Stimulated activated CD8-positive, alpha-beta memory T cell treated with anti-CD3 and anti-CD28 coated beads, Interleukin-15, amount 100 ng/mL, for 24 hours (primary cell): ENCODE measurements at places on chromosomes 7 and 10.

- DNase-seq: no peak
These were observed 29.7 kb downstream of the UNC5B start for GRCh38 chr10:71241830-71242621.

GRCh38 chr10:20990604-20991003 lies 93.5 kb upstream of the NEBL start:
- DNase-seq: no peak

DNA sequence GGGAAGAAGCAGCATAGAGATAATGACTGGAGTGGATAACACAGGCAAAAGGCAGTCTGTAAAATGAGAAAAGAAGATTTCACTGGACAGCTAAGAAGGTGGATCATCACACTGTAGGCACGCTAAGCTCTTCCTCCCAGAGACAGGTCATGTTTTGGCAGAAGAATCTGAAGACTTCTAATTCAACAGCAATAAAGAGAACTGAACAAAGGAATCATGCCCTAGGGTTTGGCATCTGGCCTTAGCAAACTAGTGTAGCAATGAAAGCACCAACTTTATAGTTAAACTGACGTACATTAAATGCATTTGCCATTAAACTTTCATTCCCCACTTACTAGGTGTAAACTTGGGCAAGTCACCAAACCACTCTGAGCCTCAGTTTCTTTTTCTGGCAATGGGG lies 84.4 kb upstream of the SEM1 start:
- DNase-seq: no peak

- DNase-seq: no peak
These were observed 647.0 kb downstream of the KCNMA1 start for GRCh38 chr10:76990561-76990960.

DNA sequence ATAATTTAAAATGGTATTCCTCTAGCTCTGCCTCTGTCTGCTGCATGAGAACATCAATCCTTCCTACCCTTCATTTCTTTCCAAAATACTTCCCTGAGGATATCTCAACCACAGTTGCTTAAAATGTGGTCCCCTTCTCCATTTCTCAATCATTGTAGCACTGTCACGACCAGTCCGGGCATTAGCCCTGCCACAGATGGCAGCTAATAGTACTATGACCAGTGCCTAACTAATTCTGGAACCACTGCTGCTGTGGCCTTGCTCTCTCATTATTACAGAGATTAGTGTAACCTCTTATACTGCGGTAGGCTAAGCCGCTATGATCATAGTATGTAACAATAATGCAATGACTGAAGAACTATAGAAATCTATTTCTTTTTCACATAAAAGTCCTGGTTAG lies 66.0 kb downstream of the REEP3 start:
- no peak for DNase-seq

DNA sequence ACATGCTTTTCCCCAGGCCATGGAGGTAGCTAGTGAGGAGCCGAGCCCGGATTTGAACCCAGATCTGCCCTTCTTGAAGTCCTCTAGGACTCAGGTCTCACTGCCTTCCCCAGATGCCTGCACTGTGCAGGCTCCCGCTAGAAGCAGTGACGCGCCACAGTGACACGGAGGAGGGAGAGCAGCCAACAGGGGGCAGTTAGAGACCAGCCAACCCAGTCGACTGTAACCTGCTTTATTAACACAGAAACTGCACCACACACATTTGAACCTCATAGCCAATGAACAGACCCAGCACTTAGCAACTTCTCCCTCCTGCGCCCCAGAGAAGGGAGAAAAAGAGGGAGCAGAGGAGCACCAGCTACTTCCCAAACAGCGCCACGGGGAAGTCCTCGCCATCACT lies 27.4 kb downstream of the PILRA start:
- DNase-seq: no peak

DNA sequence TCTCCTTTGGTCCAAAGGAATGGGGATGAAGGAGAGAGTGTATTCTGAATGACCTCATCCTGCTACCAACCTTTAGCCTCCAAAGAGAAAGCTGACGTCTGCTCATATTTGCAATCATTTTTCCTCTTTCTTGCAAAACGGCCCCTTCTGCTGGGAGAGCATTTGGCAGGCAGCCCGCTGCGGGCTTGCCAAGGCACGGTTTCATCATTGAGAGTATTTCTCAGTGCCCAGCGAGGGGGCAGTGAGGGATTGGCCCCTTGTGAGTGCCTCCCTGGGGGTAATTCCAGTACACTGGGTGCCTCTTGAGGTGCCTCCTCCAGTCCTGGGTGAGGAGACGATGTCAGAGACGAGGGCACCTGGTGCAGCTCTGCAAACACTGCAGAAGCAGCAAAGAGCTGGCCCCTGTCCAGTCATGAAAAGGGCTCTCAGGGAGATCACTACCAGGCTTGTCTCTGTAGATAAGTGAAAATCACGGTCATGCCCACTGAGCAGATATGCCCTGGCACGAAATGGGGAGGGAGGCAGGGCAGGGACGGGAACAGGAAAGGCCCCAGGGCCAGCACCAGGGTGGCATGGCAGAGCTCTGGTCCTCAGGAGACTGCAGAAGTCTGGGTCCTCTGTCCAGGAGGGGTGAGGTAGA lies 48.7 kb upstream of the SHH start:
- DNase-seq: no peak

GRCh38 chr7:34086981-34087380 lies 181.6 kb downstream of the BMPER start:
- no peak for DNase-seq

DNA sequence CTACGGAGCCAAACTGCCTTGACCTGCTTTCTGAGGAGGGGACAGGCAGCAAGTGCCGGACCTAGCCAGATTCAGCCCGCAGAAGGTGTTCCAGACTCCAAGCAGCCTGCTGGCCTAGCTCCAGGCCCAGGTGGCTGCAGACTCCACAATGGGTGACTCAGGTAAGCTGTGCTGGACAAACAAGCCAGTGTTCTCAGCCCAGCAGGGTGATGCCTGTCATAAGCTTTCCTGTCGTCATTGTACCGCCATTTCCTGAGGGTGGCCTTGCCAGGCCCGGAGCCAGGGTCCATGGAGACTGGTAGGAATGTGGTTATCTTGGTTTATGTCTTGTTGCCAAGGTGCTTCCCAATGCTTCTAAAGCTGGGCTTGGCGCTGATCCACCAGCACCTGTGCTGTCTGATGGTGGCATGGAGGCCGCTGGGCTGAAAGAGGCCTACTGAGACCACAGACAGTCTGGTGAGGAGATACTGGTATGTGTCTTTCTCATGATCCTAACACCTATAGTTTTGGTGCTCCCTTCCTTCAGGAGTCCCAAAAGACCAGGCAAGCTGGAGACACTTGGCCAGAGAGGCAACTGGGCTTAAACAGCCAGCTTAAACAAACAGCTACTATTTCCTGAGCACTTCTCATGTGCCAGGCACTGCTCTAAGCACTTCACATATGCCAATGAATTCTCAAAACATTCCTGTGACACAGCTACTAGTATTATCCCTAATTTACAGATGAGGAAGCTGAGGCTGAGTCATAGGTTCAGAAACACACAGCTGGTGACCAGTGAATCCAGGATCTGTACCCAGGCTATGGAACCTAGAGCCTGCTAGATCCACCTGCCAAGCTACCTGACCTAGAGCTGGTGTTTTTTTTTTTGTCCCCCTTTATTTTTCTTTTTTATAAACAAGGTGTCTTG lies 42.0 kb downstream of the ZC3HC1 start:
- no peak for DNase-seq

DNA sequence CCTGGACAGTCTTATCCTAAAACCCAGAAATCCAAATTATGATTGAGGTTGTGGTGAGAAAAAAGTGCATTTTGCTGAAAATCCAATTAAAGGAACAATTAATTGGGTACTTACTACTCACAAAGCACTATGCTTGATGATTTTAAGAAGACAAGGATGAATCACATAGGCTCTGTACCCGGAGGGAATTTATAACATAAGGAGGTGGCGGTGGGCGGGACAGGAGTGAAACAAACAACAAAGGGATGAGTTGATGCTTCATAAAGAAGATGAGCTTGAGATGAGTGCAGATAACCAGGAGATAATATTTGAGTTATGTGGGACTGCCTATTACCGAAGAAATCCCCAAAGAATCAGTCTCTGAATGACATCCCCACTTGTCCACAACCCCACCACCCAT lies 171.1 kb upstream of the FZD8 start:
- no peak for DNase-seq

GRCh38 chr10:1041514-1041913 lies 7.4 kb downstream of the IDI1 start:
- DNase-seq: no peak

DNA sequence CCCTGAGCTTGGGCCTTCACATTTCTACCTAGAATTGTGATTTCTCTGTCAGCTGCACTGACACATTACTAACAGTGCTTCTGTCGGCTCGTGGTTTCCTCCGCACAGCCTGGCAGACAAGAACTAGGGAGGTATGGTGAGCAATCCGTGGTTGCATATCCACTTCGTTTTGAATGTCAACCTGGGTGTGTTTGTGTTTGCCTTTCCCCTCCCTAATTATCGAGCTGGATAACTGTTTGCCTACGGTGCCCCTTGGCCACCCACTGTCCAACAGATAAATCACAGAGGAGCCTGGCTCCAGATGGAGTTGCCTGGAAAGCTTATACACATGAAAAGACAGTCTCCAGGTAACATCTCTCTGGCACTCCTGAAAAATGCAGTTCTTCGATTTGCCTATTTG lies 228.8 kb downstream of the TRIL start:
- no peak for DNase-seq

GRCh38 chr7:140327261-140327661 lies 71.1 kb downstream of the SLC37A3 start:
- no peak for DNase-seq

GRCh38 chr7:32154797-32155196 lies 84.6 kb upstream of the PDE1C start:
- DNase-seq: no peak

GRCh38 chr7:111050875-111051416 lies 40.0 kb upstream of the LRRN3 start:
- no peak for DNase-seq

GRCh38 chr7:26534649-26535482 lies 243.2 kb downstream of the SNX10 start:
- DNase-seq: no peak

- no peak for DNase-seq
These were observed 163.7 kb downstream of the SEMA3D start for GRCh38 chr7:85023066-85023712.

DNA sequence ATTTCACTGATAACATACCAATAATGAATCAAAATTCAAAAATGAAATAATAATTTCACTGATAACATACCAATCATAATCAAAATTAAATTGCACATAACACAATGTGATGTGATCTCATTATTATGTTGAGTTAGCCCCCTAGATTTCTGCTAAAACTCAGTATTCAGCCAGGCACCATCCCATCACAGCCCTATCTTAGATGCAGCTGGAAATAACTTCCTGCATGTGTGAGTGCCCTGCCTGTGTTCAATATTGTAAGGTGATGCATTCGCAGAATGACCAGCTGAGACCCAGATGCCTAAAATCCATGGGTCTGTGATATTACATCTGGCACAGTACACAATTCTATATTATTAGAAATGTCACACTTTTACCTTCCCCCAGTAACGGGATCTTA lies 142.4 kb downstream of the CALCR start:
- DNase-seq: no peak

- DNase-seq: no peak
These were observed 72.3 kb downstream of the ELMO1 start for GRCh38 chr7:37376386-37376785.
